ENCODE measurements at places on chromosomes 5 and 9.

- DNase-seq, result no peak
Measured at GRCh38 chr9:34958411-34958982, 412 bp downstream of the PHF24 start.

DNA sequence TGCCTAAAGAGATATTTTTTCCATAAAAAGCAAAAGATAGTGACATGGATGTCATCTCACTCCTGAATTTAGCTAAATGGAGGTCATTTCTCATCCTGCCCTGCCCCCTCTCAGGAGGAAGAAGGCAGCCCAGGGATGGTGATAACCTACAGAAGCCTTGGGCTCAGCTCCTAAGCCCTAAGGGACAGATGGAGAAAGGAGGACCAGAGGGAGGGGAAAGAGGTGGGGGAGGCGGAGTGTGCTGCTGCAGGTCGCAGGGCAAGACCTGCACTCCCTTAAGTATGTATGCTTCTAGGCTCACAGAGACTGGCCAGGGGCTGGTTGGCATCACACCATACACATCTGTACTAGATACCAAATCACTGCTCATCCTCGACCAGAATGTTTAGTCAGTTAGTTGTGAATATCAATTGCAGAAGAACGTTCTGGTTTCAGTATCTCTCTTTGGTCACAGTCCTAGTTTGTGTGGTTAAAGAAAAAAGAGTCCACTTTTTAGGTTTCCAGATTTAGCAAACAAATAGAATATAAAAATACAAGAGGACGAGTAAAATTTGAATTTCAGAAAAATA lies 18.4 kb upstream of the CDKN2AIPNL start:
- no peak for DNase-seq

- no peak for DNase-seq
Measured at GRCh38 chr9:70409280-70409679, 5.2 kb downstream of the KLF9 start.

DNA sequence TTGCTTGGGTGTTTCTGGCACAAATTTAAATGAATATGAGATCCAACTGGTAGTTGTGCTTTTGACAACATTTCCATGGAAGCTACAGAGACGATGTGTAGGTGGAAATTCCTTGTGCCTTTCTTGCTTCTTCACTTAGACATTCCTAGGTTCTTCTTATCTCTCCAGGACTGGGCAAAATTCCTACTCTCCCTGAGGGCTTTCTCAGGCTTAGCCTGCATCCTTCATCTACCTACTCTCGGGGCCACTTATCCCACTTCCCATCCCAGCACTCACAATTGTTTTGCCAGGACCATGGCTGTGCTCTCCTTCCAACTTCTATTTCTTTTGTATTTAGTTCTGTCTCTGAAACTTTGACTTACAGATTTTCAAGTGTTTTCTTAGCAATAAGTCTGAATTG lies 17.8 kb upstream of the SPINK1 start:
- DNase-seq, result no peak

DNA sequence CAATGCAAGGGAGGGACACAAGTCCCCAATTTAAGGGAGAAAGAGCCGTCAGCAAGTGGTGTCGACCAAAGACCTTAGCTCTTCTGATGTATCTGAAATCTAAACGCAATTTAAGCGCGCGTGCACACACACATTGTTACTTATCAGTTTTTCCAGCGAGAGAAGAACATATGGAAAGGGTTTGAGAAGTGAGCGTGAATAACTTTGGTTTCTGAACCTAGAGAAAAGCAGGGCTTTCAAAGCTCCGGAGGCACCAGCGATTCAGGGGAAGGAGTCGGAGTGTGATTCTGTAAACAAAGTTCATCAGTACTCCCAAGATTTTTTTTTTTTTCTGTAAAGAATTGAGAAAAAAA lies 191.8 kb downstream of the MEF2C start:
- DNase-seq, result no peak

DNA sequence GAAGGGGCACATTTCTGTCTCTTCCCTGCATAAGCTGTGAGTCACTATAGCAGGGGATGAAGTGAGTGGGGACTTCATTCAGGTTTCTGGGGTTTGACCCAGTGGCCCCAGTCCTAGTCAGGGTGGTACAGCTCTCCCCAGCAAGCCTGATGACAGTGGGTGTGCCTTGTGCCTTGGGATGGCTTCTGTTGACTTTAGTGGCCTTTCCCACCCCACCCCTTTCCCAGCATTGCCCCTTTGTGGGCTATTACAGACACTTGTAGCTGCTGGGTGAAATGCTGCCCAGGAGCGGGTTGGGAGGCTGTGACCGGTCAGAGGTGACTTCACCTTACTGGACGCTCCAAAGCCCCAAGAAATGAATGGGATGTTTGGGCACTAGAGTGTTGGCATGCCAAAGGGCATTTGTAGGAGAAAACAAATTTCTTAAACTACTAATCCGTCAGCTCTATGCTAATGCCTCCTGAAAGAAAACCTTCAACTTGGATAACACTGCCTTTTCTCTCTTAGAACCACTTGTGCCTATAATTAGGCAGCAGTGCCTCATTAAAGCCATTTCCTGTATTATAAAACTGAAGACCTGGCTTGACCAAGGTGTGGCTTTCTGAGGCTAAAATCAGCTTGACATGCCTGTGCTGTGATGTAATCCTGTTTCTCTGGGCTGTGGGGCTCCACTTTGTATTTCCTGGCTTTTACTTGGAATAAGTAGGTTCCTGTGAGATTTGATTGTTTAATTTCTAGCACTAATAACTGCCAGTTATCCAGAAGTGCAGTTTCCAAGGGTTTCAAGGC lies 119.0 kb upstream of the SLC25A48 start:
- no peak for DNase-seq

GRCh38 chr9:107284636-107285035 lies 1.6 kb downstream of the RAD23B start:
- no peak for DNase-seq

- no peak for DNase-seq
Measured at GRCh38 chr5:33958176-33958575, 22.0 kb downstream of the RXFP3 start.

- no peak for DNase-seq
Measured at GRCh38 chr5:10370931-10371330, 17.4 kb downstream of the MARCHF6 start.

DNA sequence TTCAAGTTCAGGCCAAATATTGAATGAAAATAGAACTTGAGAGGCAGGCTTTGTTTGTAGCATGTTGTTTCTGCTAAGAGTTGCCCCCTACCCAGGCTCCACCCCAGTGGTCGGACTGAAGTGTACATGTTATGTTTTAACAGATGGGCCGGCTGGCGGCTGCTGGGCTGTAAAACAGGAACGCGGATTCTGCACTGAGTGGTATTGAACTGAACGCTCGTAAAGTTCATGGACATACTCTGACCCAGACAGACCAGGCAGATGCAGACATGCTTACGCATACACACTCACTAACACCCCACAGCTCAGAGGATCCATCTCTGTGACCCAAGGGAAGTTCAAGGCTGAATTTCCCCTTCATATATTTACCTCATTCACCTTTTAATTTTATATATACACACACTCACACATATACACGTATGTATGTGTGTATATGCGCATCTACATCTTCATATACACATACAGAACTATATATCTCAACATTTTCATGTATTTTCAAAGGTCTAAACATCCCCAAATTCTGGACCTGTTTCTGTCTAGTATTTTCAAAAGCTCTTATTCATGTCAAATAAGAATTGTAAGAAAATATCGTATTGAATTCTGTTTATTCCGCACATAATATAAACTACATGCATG lies 1.4 kb downstream of the MARCHF3 start:
- no peak for DNase-seq

DNA sequence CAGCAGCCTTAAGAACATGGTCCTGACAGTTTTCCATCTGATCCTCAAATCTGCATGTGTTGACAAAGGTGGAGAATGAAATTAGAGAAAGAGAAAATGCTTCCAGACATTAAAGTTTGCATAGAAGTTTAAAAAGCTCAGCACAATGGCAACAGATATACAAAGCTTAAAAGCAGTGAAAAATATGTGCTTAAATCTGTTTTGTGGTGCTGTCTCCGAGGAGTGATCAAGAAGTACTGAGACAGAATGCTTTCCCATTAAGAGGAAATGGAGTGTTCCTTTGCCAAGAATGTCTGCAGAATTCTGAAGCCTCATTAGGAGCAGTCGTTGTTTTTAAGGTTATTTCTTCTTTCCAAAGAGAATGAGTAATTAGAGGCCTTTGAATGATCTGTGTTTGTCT lies 131.4 kb downstream of the MCTP1 start:
- DNase-seq, result no peak

- no peak for DNase-seq
Measured at GRCh38 chr5:134142052-134142451, 27.6 kb downstream of the TCF7 start.

GRCh38 chr5:55102348-55102747 lies at the start of gene GZMA:
GZMA (plus strand) TSS chr5:55102646; CDS start chr5:55102683, 37 bp downstream.
- no peak for DNase-seq

DNA sequence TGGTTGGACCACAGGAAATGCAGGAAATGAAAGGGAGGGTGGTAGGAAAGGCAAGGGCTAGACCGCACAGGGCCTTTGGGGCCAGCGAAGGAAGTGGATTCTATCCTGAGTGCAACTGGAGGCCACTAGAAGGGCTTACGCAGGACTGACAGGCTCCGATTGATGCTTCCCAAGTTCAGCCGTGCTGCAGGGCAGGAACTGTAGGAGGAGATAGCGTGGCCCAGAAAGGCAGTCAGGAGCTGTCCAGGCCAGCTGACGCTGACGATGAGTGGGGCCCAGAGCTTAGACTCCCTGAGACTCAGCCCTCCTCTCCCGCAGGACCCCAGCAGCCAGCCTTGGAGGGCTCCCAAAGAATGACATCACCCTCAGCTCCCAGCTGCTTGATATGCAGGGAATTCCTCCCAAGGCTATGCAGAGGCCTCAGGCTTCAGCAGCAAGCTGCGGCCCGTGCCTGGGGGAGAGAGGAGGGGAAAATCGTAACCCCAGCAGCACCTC lies 48.8 kb downstream of the KCNIP1 start:
- DNase-seq, result no peak

- no peak for DNase-seq
Measured at GRCh38 chr5:160641405-160641804, 210.6 kb downstream of the ATP10B start.

GRCh38 chr5:105953616-105954015 lies 1717.1 kb downstream of the EFNA5 start:
- DNase-seq, result no peak

- no peak for DNase-seq
Measured at GRCh38 chr5:135395451-135395850, 3.6 kb downstream of the MACROH2A1 start.

- DNase-seq, result peak; percentile 27
Measured at GRCh38 chr5:83487155-83487554, 15.6 kb downstream of the VCAN start.

GRCh38 chr5:154483654-154484392 lies 5.8 kb upstream of the HAND1 start:
- DNase-seq, result no peak

GRCh38 chr5:131067636-131068035 lies 97.4 kb downstream of the HINT1 start:
- DNase-seq, result no peak

- DNase-seq, result no peak
Measured at GRCh38 chr9:70392850-70393249, 21.6 kb downstream of the KLF9 start.

- no peak for DNase-seq
Measured at GRCh38 chr5:170388818-170389549, at the start of gene KCNMB1. KCNMB1 (minus strand) TSS chr5:170389367; CDS start chr5:170385447, 3,920 bp downstream.

DNA sequence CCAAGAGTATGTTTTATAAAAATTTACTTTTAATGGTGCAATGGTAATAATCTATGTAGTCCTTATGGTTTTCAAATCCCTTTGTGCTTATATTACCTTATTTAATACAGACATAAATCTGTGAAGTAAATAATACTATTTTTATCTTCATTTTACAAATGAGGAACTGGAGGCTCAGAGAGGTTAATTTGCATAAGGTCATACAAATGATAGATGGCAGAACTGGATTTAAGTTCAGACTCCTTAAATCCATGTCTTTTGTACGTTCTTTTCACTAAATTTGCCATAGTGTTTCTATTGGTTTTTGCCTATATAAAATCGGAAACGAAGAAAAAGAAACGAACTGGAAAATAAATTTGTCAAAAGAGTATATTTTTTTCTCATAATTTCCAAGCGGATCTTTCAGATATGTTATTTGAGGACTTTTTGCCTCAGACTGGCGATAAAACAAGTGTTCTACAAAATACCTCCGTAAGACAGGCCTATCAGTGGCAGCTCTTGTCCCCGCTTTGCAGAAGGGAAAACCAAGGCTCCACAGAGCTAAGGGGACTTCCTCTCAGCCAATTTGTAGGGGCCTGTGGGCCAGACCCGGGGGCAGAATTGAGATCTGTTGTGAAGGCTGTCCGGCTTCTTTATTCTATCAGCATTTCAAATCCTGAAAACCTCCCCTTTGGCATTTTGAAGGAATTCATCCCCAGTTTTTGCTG lies 1.1 kb upstream of the TNFAIP8 start:
- no peak for DNase-seq

DNA sequence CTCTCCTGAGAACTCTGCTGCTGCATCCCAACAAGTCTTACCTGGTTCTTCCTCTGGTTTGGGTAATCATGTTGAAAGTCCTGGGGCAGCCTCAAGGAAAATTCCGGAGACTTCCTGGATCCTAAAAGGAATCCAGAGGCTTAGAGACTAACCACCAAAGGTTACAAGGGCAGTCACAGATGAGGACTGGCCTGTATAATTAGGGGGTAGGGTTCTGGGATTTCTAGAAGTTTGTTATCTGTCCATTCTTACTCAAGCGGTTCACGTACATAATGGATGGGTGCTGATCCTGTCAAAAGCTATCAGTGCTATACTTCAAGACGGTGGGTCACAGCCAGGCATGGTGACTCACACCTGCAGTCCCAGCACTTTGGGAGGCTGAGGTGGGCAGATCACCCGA lies 51.4 kb upstream of the EPB41L4B start:
- DNase-seq, result no peak

- no peak for DNase-seq
Measured at GRCh38 chr9:134982311-134982710, 64.6 kb upstream of the FCN1 start.

DNA sequence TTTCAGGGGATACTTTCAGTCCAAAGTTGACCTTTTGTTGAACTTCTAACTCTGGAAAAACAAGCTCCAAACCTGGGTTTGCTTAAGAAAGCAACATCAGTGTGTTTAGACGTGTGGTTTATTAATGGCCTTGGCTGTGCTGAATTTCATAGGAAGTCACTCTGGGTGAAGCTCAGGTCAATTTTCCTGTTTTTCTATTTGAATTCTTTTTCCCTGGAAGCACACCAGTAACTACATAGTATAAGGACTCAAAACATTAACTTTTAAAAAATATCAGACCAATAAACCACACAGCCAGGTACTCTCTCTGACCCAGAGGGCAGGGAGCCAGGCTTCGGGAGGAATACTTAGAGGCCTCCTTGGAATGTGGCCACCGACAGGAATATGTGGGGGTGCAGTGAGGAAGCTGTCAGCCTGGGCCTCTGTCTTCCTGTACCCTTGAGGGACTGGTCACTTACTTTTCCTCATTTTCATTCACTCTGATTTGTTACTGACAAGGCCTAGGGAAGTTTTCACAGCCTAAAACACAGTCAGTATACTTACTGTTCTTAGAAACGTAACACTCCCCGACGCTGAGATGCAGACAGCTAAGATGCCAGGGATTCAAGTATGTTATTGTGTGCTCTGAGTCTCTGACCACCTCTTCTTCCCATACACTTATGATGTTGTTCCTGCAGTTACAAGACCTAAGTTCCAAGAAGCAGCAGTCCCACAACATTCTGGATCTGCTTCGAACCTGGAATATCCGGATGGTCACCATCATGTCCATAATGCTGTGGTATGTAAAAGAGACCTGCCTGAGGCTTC lies 18.9 kb downstream of the SLC22A5 start:
- peak; percentile 68 for DNase-seq

- no peak for DNase-seq
Measured at GRCh38 chr9:137339045-137339907, 37.2 kb upstream of the NRARP start.

Data from HCEC 1CT (cell line).